Stimulated activated CD8-positive, alpha-beta memory T cell treated with anti-CD3 and anti-CD28 coated beads, Interleukin-15, amount 100 ng/mL, for 48 hours (primary cell): ENCODE measurements at places on chromosomes 3 and 15.

DNA sequence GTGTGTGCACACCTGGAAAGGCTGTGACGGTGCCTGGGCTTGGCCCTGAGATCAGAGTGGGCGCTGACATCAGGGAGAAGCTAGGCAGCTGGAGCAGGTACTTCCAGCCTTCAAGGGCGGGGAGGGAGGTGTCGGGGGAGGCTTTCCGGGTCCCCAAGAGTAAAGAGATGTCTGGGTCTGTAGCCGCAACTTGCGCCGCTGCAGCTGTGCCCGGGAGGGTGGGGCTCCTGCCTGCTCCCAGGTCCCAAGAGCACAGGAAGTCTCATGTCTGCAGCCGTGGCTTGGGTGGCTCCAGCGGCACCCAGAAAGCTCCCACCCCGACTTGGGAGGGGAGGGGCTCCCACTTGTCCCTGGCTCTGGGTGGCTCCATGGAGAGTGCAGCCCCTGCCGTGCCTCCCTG, 103.2 kb upstream of the BNIP2 start:
- DNase-seq: no peak

GRCh38 chr15:48981941-48982340, 18.2 kb upstream of the SHC4 start:
- no peak for DNase-seq

DNA sequence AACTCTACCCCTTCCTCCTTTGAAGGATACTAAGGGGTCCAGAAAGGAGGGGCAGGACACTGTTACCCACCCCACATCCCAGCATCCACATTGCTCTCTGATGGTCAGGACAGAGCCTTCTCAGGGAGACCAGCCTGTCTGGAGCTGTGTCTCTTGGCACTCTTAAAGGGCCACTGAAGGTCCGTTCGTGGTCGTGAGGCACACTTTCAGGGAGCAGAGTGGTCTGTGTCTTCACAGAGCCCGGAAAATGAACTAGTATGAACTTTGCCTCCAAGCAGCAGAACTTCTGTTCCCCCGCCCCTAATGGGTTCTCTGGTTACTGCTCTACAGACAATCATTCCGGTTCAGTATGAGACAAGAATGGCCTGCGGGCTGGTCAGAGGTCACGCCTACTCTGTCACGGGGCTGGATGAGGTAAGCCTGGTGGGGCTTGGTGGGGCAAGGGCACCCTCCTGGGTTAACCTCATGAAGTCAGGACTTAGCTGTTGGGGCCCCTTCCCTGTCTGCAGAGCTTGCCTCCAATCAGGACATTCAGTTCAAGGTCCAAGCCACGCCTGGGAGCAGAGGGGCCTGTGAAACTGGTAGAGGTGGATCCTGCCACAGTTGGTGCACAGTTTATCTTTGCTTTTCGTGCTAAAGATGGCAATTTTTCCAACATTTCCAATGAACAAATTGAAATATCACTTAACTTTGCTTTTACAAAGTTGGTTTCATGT, 33.2 kb downstream of the CAPN3 start:
- DNase-seq: no peak

- DNase-seq: no peak
Measured at GRCh38 chr3:196096382-196096953, 14.6 kb upstream of the TFRC start.

DNA sequence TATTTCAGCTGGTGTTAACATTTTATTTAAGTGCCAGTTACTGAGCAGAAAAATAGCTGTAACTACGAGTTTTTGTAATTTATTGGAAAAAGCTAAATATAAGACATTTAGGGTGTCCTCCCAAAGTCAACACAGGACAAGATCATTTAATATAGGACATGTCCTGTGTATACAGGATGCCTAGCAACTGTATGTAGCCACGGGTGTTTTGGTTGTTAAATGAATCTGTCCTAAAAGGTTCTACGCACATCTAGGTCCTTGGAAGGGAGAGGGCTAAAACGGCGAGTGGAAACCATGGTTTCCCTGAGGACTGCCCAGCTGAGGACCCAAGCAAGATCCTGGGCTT, 565 bp upstream of the ZNF621 start:
- DNase-seq: no peak

GRCh38 chr3:89434621-89435380, 327.4 kb downstream of the EPHA3 start:
- DNase-seq: no peak

GRCh38 chr15:42401544-42402454, 42.5 kb downstream of the CAPN3 start:
- DNase-seq: no peak

DNA sequence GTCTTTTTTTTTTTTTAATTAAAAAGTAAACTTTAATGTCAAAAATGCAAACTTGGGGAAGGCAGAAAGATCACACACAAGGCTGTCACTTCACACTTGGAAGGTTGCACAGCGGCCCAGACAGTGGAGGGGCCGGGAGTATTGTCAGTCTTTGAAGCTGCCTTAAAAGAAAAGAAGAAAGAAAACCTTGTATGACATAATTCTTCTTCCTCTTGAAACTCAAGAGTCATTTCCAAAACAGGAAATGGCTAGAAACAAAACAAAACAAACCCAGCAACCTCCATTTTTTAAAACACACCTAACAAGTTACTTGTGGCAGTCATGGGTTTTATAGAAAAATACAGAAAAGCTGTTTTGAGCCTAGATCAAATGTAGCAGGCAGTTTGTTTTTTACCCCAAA, 68.1 kb upstream of the MAGI1 start:
- no peak for DNase-seq

DNA sequence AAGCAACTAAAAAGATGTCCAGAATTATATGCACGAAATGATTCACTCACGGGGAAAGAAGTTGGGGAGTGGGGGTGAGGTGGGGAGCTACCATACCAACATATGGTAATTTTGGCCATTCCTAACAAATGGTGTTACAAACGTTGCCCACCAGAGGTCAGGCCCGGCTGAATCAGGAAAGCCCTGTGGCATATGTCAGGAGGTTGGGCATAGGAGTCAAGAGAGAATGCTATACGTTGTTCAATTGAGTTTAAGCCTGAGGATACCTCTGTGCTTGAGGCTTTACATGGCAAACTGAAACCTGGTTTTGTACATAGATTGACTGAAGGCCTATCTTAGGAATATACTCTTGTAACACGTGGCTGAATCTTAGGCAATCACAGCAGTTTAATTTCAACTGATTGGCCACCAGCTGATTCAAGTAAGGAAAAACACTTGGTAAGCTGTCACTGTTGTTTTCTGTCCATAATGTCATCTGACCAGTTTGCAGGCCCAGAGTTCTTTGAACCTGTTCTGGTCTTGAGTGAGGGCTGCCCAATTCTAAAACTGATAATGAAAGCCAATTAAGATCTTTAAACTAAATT, 23.4 kb upstream of the SLC2A2 start:
- DNase-seq: no peak

GRCh38 chr3:128492671-128493569, at the start of gene GATA2:
TSS of gene GATA2 (minus strand) at chr3:128493201. CDS start at chr3:128487031, 6,170 bp downstream.
- no peak for DNase-seq

GRCh38 chr3:124558991-124559845, 171.0 kb upstream of the UMPS start:
- no peak for DNase-seq

- no peak for DNase-seq
Measured at GRCh38 chr3:108011616-108012015, 79.2 kb downstream of the CD47 start.

DNA sequence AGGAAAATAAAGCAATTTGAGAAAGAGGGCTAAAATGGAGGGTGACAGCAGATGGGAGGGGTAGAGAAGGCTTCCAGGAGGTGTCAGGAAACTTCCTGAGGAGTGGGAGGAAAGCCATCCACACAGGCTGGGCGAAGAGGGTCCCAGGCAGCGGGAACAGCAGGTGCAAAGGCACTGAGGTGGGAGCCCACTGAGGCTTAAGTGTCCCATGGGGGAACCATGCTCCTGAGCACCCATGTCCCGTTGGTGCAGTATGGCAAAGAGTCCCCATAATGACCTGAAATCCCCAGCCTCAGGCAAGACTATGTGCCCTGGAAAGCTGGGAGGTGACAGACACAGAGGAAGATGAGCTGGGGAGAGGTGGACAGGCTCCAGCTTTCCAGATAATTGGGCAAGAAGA, 30.0 kb downstream of the CFAP100 start:
- no peak for DNase-seq

- no peak for DNase-seq
Measured at GRCh38 chr3:12842469-12842868, 1.1 kb upstream of the RPL32 start.

GRCh38 chr3:194163697-194164096, 27.7 kb downstream of the HES1 start:
- no peak for DNase-seq

- no peak for DNase-seq
Measured at GRCh38 chr3:35965908-35966307, 326.6 kb downstream of the ARPP21 start.

- no peak for DNase-seq
Measured at GRCh38 chr3:39104961-39105686, 2.3 kb downstream of the GORASP1 start.

GRCh38 chr15:82768414-82769054, 37.3 kb downstream of the FSD2 start:
- no peak for DNase-seq

DNA sequence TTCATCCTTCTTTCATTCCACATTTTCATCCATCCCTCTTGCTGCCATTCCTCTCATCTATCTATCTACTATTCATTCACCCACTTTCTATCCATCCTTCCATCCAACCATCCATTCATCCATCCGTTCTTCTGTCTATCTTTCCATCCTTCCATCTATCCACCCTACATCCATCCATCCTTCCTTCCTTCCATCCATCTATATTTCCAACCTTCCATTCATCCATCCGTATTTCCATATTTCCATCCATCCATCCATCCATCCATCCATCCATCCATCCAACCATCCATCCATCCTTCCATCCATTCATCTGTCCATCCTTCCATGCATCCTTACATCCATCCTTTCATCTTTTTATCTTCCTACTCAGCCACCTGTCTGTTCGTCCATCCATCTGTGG, 14.0 kb downstream of the SLC6A20 start:
- no peak for DNase-seq

DNA sequence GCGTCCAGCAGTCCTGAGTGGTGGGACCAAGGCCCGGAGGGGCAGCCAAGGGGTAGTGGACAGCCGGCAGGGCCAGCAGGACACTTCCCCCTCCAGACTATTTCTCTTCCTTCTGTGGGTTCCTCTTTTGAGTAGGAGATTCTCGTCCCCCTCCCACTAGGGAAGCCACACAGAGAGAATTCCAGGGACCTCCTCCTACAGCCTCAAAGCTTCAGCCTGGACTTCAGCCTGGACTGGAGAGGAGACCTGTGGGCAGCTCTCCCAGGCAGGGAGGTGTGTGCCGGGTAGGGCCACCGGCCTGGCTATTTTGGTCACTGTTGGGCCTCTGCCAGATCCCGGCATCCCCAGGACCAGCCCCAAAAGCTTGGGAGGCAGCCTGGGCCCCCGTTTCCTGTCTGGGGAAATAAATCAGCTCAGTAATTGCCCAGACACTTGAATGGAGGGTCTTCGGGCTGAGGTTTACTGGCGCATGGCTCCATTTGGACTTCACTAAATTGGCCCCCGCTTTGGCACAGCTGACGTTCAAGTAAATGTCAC, 1.3 kb downstream of the SLC6A6 start:
- no peak for DNase-seq

- DNase-seq: no peak
Measured at GRCh38 chr3:57948080-57948671, 60.0 kb upstream of the FLNB start.

DNA sequence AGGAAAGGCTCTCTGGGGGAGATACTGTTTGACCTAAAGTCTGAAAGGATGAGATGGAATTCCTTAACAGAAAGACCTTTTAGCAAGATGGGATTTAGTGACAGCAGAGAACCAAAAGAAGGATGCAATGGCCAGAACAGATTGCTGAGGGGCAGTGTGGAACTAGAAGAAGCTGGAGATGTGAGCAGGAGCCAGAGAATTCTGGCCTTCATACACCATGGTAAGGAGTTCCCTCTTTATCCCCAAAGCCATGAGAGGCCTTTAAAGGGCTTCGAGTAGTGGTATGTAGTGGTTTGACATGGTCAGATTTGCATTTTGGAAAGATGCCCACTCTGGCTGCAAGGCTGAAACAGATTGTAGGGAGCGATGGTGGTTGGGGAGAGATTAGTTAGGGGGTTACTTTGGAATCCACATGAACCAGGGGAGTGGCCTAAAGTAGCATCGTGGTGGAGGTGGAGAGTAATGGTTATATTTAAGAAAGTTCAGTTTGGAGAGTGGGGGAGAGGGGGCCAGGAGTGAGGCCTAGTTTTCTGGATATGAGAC, 34.0 kb upstream of the NPHP3 start:
- DNase-seq: no peak

DNA sequence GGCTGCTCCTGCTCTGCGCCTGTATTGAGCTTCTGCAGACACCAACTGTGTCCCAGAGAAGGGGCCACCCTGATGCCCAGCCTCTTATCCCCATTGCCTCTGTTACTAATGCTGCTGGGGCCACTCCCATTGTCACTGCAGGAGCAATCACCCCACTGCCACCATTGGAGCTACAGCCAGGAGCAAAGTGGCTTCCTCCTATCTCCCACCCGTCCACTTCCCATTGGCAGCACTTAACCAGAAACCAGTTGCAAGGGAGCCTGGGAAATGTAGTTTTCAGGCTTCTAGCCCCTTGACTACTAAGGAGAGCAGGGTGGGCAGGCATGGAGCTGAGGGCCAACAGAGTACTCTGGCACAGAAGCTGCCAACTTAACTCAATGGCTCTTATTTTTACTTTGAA, 55.9 kb upstream of the KLF13 start:
- no peak for DNase-seq

- DNase-seq: no peak
Measured at GRCh38 chr3:156711113-156711512, 36.7 kb downstream of the TIPARP start.

DNA sequence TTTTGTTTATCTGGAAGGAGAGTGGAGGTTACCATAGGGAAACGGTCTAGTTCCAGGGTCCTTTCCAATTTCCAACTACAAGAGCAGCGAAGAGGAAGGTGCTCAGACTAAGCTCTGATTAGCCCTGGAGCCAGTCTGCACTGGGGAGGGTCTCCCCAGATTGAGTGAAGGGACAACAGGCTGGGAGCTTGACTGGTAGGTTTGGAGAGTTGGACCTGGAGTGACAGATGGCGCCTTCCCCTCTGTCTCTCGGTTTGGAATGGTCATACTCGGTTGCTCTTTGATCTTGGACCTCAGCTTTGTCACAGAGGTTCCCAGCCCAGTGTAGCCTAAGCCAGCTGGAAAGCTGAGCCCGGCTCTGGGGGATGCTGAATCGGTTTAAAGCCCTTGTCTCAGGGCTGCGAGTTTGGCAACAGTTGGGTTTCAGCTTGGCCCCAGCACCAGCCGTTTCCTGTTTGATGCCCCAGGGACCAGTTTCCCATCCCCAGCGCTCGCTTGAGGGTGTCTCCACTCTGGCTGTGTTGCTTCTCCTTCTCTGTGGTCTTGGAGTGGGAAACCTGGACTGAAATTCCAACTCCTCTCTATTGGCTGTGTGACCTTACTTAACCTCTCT, 53.1 kb upstream of the ULK4 start:
- DNase-seq: no peak

DNA sequence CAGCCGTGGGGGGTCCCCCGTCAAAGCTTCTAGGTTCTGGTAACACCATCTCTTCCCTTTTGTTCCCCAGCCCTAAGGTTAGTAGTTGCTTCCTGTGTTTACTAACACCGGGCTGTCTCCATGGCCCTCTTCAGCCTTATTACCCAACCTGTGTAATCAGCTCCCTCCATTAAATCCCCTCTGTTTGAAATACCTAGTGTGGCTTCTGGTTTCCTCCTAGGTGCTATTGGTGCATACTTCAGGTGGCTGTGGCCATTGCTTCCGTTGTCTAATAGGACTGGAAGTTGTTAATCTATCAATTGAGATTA, 35.3 kb downstream of the MOBP start:
- no peak for DNase-seq
